ENCODE measurements at places on chromosomes 11 and 22.

DNA sequence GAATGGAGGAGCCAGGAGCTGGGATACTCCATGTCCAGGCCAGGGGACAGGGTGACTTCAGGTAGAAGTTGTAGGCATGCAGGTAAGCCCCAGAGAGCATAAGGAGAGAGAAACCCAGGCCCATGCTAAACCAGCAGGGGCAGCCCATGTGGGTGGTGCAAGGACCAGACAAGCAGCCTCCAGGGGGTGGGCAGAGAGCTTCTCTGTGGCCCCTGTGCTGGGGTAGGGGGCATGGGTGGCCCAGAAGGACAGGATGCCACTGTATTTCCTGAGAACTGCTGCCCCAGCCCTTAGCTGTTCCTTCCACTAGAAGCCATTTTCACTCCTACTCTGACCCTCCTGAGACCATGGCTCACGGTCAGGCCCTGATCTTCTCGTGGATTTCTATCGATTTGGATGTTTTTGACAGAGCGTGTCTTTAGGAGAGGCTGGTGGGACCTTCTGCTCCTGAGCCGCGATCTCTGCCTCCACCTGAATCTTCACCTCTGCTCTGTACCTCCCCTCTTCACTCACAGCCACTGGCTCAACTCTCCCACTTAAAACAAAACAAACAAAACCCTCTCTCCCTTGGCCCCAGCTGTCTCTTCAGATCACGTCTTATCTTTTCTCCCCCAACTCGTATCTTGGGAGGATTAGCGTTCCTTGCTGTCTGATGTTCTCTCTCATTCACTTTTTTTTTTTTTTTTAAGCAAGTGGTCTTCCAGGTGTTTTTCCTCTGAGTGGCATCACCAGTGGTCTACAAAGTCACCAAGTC, 112.2 kb downstream of the NECTIN1 start:
- no peak for DNase-seq

- DNase-seq = peak; percentile 0
Measured at GRCh38 chr11:107741044-107741823, 29.4 kb upstream of the SLN start.

- no peak for DNase-seq
Measured at GRCh38 chr22:21457023-21457787, 10.0 kb upstream of the TMEM191C start.

DNA sequence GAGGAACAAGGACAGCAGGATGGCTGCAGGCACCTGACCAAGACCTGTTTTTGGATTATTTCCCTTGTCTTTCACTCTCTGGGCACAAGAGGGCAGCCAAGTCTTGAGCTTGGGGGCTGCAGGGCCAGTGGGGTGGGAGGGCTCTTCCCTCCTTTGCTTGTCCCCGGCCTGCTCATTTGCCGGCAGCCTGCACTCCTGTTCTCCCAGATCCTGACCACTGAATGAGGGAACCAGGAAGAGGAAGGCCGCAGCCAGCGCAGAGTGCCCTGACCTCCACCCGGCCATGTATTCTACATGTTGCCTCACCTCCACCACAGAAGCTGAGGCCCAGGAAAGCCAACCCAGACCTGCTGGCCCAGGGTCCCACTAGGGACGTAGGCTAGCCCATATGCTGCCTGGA, 15.5 kb upstream of the NNMT start:
- no peak for DNase-seq

GRCh38 chr22:33569018-33569417, 351.3 kb downstream of the LARGE1 start:
- DNase-seq = no peak

DNA sequence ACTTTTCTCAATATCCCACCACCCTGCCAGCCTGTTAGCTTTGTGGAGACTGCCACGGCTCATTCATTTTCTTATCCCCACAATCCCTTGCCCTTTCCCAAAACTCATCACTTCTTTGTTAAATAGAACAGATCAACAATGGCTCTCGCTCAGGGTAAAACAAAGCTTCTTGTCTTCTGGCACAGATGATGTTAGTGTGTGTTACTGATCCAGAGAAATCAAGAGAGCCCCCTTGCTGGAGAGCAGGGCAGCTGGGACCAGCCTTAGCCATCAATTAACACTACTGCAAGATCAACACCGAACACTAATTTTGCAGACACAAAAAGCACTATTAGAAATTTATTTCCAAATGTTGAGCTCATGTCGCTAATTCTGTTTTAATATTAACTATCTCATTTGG, 420.9 kb downstream of the TENM4 start:
- no peak for DNase-seq

Data from right renal pelvis (tissue), 4 donors.